Activated T-helper 17 cell treated with anti-CD3 and anti-CD28 coated beads, Interleukin-2, amount 50 U/mL, for 72 hours (primary cell): ENCODE measurements at places on chromosomes 7 and 10. TPM values are rescaled to one million over a fixed set of nuclear protein-coding genes. Genes with fewer than 3 reads are reported as not detected.

ARMC3 gene
- not detected for total RNA-seq

ACBD7 gene
- total RNA-seq = 3.1 TPM

GRCh38 chr10:86712317-86712707 lies 44.0 kb downstream of the LDB3 start:
- no peak for ATAC-seq
- H3K36me3 ChIP-seq = no peaks in the 10 kb centered on the region
- H3K4me1 ChIP-seq = no peaks in the 10 kb centered on the region
- no peaks in the 10 kb centered on the region for H3K27me3 ChIP-seq

GRCh38 chr7:49244543-49244942 lies 320.2 kb downstream of the CDC14C start:
- no peak overlapping the region for H3K4me3 ChIP-seq
- no peaks in the 10 kb centered on the region for H3K36me3 ChIP-seq
- ATAC-seq = no peak
